ENCODE measurements at places on chromosomes 4 and X. TPM values are rescaled to one million over a fixed set of nuclear protein-coding genes. Genes with fewer than 3 reads are reported as not detected.

Gene NPNT
- total RNA-seq = 217 TPM

- H3K27me3 ChIP-seq = no peaks in the 10 kb centered on the region
- H3K4me3 ChIP-seq = no peak overlapping the region
- H3K27ac ChIP-seq = no peak overlapping the region
- DNase-seq = no peak
- no peaks in the 10 kb centered on the region for H3K36me3 ChIP-seq
Measured at GRCh38 chrX:35819241-35819640, 21.1 kb downstream of the MAGEB16 start.

DNA sequence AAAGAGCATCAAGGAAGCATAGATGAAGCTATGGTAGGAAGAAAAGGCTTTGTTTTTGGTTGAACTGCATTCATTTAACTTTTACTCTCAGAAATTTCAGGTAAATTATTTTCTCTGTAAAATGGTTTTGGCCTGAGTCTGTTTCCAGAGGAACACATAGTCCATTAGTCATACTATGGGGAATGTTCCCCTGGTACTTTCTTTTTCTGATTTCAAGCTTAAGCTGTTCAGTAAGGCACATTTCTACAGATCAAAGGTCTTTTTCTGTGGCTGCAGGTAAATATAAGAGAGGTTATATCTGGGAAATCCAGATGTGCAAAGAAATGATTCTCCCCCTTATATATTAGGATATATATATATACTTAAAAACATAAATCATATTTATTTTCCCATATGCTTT, 1744.4 kb upstream of the ADGRL3 start:
- H3K27ac ChIP-seq = no peak overlapping the region
- no peaks in the 10 kb centered on the region for H3K27me3 ChIP-seq
- DNase-seq = no peak
- H3K4me3 ChIP-seq = no peak overlapping the region

GRCh38 chrX:139905743-139906142, 27.1 kb downstream of the ATP11C start:
- H3K4me3 ChIP-seq = no peak overlapping the region
- no peak for DNase-seq
- H3K27ac ChIP-seq = no peak overlapping the region
- H3K4me1 ChIP-seq = no peaks in the 10 kb centered on the region

- no peaks in the 10 kb centered on the region for H3K4me1 ChIP-seq
- no peaks in the 10 kb centered on the region for H3K36me3 ChIP-seq
- H3K4me3 ChIP-seq = no peak overlapping the region
- H3K27me3 ChIP-seq = peaks cover 12% of the 10 kb centered on the region
- no peak overlapping the region for H3K27ac ChIP-seq
Measured at GRCh38 chrX:69303231-69303630, 138.0 kb upstream of the PJA1 start.

DNA sequence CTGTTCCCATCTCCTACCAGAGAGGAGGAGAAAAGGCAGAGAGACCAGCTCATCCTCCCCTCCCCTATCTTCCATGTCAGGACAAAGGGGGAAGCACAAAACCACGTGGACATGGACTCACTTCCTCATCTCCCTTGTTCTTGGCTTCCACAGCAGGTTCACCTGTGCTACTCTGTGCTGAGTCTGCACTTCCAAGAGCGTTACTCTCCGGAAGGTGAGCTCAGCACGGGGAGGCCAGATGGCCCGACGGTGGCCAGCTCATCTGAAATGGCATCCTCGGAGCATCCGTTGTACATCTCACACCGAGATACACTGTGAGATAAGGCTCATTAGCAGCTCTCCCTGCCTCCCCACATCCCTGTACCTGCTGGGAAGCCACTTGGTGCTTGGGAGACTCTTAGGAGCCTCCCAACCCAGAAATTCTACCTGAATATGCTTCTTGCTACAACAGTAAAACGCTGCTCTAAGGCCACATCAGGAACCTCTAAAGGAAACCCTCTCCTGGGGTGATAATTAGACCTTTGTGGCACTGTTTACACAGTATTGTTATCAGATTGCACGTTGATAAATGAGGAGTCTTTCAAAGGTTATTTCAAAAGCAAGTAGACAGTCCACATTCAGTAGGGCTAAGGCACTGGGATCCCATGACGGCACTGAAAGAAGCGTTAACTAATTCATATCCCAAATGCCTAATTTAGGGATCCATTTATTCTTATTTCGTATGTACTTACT, 19.4 kb downstream of the LGI2 start:
- no peaks in the 10 kb centered on the region for H3K27me3 ChIP-seq
- no peaks in the 10 kb centered on the region for H3K36me3 ChIP-seq
- peaks cover 5% of the 10 kb centered on the region for H3K4me1 ChIP-seq
- H3K4me3 ChIP-seq = no peak overlapping the region

DNA sequence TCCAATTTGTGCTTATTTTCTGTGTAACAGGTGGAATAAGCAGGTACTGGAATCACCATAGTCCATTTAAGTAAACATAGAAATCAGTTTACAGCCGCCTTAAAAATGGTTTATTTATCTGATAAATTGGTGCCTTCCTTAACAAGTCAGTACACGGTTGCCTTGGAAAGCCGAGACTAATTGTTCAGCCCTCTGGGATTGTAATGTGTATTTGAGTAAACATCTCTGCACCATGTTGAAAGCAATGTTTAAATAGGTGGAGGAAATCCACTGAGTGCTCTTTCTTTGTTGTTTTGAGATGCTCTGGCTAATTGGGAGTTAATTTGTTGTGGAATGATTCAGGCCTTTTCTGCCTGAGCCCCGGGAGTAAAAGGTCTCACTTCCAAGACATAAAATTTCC, 45.7 kb upstream of the ADRA2C start:
- H3K4me1 ChIP-seq = no peaks in the 10 kb centered on the region
- H3K27ac ChIP-seq = no peak overlapping the region
- no peak overlapping the region for H3K4me3 ChIP-seq
- H3K36me3 ChIP-seq = no peaks in the 10 kb centered on the region
- H3K27me3 ChIP-seq = peaks cover 59% of the 10 kb centered on the region

Gene LINC00632
- 173 TPM for total RNA-seq

DNA sequence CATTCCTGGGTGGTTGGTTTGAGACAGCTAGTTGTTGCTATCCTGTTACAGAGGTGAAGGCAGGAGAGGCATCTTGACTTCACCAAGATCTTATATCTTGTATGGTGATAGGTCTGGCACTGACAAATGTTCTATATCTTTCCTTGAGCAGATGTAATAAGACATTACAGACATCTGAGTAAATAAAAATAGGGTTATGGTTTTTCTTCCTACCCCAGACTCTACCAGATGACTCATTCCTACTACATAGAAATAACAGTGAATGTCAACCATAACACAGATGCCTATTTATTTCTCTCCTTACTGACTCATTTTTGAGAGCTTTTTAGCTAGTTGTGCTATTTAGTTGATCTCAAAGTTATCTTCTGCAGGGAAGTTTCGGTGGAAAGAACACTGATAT, 21.9 kb downstream of the HNRNPH2 start:
- no peak overlapping the region for H3K4me3 ChIP-seq
- DNase-seq = no peak
- H3K27ac ChIP-seq = no peak overlapping the region
- no peaks in the 10 kb centered on the region for H3K4me1 ChIP-seq
- H3K36me3 ChIP-seq = peaks cover 7% of the 10 kb centered on the region
- H3K27me3 ChIP-seq = no peaks in the 10 kb centered on the region

- H3K4me1 ChIP-seq = peaks cover 5% of the 10 kb centered on the region
- H3K27ac ChIP-seq = no peak overlapping the region
- no peaks in the 10 kb centered on the region for H3K27me3 ChIP-seq
- H3K4me3 ChIP-seq = no peak overlapping the region
Measured at GRCh38 chr4:184833046-184833838, 7.5 kb upstream of the ACSL1 start.

Gene NSG1
- total RNA-seq = 0.50 TPM

DNA sequence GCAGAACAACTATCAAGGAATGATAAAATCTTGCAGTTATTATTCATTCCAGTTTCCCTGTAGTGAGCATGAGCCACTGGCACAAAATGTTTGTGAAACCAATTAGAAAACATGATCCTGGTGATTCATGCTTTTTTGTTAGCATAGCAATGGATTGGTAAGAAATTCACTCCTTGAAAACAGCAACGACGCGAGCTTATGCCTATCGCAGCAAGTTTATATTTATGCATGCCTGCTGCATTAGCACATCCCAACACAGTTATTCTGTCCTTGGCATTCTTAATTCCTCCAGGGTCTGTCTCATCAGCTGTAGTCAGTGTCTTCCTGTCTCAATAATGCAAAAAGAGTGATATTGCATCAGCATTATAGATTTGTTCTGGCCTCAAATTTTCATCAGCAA, 975.9 kb downstream of the STIM2 start:
- H3K4me3 ChIP-seq = no peak overlapping the region
- DNase-seq = no peak
- H3K4me1 ChIP-seq = no peaks in the 10 kb centered on the region
- H3K36me3 ChIP-seq = no peaks in the 10 kb centered on the region
- no peak overlapping the region for H3K27ac ChIP-seq

DNA sequence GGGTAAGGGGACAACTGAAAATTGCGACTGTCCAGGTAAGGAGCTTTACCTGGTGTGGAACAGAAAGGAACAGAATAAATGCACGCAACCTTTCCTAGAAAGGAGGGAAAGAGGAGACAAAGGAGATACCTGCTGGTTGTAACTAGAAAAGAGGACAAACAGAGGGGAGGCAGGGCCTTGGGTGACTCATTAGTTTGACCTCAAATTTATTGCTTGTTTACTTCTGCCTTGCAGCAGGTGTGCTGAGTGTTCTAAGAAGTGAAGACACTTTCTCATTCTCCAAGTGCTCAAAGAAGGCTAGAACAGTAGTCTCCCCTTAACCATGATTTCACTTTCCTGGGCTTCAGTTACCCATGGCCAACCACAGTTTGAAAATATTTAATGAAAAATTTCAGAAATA, 123.1 kb upstream of the BOD1L1 start:
- no peak overlapping the region for H3K27ac ChIP-seq
- no peak overlapping the region for H3K4me3 ChIP-seq
- DNase-seq = no peak

GRCh38 chr4:186020106-186020792, 48.7 kb upstream of the TLR3 start:
- H3K4me3 ChIP-seq = no peak overlapping the region
- H3K27me3 ChIP-seq = no peaks in the 10 kb centered on the region
- H3K36me3 ChIP-seq = no peaks in the 10 kb centered on the region
- peaks cover 8% of the 10 kb centered on the region for H3K4me1 ChIP-seq

GRCh38 chr4:101292214-101292613, 55.1 kb downstream of the PPP3CA start:
- H3K27ac ChIP-seq = no peak overlapping the region
- H3K4me3 ChIP-seq = no peak overlapping the region
- DNase-seq = no peak
- H3K4me1 ChIP-seq = peaks cover 39% of the 10 kb centered on the region
- H3K36me3 ChIP-seq = no peaks in the 10 kb centered on the region

Measured in lower lobe of right lung (tissue), 2 donors.